ENCODE measurements at places on chromosomes 5 and 9.

DNA sequence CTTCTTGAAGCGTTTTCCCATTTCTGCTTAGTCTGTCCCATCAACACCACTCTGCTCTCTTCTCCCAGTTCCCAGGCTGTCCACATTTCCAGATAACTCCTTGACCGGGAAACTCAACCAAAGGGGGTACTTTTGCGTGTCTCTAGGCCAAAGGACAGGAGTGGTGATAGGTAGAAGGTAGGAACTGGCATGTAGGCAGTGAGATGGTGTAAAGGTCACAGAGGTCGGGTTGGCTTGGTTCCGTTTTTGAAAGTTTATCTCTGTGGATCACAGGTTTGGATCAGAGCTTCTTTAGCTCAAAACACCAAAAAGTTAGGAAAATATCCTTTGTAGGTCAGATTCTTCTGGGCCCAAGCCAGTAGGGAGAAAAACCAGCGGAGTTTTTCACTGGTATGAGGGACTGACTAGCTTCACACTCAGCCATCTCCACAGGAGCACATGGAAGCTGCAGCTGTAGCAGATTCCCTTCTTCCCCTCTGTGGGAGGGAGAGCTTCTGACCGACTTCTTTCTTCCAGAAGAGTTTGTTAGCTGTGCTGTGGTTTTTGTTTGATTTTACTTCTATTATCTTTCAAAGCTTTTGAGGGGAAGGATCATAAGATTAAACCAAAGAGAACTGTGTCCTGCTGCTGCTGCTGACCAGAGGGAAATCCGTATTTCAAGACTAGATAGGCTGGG lies 98.4 kb upstream of the DMRT1 start:
- no peak for DNase-seq

DNA sequence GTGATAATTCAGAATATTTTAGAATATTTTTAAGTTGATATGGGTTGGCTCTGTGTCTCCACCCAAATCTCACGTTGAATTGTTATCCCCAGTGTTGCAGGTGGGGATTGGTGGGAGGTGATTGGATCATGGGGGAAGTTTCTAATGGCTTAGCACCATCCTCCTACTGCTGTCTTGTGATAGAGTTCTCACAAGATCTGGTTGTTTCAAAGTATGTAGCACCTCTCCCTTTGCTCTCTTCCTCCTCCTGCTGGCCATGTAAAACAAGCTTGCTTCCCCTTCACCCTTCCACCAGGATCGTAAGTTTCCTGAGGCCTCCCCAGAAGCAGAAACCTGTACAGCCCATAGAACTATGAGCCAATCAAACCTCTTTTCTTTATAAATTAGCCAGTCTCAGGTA lies 214.6 kb upstream of the C9orf72 start:
- no peak for DNase-seq

DNA sequence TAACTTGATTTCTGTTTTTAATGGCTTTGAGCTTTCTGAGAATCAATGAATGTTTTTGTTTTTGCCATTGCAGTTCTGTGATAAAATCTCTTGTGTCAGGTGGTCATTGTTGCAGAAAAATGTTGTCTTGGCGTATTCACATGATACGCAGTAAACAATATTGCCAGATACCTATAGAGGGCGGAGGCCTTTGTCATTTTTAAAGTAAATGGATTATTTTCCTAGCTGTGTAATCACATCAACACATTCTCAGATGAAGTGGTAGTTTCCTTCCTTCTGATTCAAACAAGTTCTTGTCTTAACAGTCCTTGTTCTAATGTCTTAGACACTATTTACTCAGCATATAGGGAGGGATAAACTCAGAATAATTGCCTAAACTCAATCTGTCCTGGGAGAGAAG lies 109.9 kb upstream of the DAB2 start:
- no peak for DNase-seq

- no peak for DNase-seq
Observed at GRCh38 chr9:1046639-1047572, 3.3 kb upstream of the DMRT2 start.

GRCh38 chr5:157348049-157348400 lies 82.1 kb downstream of the CYFIP2 start:
- DNase-seq, result no peak

DNA sequence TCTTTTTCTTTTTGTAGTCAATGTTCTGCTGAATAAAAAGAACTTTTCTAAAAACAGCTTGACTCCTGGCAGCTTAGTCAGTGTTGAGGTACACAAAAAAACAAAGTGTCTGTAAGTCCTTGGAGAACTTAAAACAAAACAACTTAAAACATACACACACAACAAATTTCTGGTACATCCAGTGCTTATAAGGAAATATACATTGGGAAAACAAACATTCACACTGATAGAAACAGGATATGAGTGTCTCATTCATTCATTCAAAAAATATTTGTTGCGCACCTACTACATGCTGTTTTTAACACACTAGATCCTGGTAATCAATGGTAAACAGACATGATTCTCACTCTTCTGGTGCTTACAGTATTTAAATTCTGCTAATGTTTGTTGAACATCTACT lies 27.4 kb upstream of the MEGF9 start:
- DNase-seq, result no peak

GRCh38 chr5:77774981-77775789 lies 954 bp downstream of the TBCA start:
- DNase-seq, result no peak

GRCh38 chr5:140481758-140482157 lies 65.7 kb upstream of the EIF4EBP3 start:
- peak; percentile 61 for DNase-seq

DNA sequence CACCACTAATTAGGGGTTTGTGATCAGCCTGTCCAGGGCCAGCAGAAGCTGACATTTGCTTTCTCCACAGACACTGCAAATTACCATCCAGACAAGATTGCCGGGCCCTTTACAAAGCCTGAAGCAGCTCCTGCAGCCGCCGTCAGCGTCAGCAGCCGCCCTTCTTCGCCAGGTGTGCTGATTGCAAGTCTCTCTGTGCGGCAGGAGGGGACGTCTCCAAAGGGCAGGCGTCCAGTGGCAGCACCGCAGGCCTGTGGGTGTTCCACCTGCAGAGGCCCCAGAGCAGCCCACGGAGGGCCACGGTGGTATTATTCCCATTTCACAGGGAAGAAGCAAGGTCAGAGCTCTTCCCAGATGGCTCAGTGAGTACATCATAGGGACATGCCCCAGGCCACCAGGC lies 108.0 kb upstream of the PPP1R26 start:
- no peak for DNase-seq

DNA sequence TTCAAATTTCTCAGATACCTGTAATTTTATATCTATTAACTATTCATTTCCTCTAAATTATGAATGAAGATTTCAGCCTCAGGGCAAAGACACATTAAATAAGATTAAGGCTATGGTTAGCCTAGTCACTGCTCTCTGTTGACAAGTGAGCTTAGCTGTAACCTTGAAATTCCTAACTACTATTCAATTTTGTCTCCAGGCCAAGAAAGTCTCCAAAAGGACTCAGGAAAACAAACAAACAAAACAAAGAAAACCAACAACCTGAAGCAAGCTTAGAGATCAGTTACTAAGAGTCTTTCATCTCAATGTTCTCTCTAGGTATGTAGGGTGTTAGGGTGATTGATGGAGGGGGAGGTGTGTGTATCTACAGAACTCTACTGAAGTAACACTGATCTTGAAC lies 9.6 kb upstream of the CTNNAL1 start:
- DNase-seq, result no peak

GRCh38 chr5:102600964-102601363 lies 102.2 kb upstream of the SLCO6A1 start:
- DNase-seq, result peak; percentile 38

DNA sequence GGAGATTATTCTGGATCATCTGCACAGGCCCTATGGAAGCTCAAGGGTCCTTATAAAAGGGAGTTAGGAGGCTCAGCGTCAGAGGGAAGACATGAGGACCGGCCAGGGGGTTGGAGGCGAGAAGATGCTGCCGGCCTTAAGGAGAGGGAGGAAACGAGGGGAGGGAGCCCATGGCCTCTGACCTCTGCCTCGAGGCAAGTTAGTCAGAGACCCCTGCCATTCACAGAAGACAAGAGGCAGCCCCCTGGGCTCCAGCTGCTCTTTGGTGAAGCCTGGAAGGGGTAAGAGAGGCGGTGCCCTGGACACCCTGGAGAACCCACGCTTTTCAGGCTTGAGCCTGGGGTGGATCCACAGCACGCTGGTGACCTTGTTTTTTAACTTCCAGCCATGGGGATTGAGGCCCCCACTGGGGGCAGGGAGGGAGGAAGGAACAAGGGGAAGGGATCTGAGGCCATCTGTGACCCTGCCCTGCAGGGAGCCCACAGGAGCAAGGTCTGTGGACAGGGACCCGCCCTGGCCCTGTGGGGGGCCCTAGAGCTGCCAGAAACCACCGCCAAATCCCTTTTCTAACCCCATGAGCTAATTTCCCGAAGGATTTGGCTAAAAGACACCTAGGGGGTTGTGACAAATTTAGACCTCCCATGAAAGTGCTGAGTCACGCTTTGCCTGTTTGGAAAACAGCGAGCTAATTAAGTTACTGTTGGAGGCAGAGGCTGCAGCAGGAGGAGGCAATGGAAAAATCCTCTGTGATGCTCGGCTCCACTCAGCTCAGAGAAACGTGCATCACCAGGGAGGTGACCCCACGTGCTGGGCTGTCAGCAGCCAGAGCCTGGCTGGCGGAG lies 49.7 kb downstream of the OLFM1 start:
- DNase-seq, result peak; percentile 12

DNA sequence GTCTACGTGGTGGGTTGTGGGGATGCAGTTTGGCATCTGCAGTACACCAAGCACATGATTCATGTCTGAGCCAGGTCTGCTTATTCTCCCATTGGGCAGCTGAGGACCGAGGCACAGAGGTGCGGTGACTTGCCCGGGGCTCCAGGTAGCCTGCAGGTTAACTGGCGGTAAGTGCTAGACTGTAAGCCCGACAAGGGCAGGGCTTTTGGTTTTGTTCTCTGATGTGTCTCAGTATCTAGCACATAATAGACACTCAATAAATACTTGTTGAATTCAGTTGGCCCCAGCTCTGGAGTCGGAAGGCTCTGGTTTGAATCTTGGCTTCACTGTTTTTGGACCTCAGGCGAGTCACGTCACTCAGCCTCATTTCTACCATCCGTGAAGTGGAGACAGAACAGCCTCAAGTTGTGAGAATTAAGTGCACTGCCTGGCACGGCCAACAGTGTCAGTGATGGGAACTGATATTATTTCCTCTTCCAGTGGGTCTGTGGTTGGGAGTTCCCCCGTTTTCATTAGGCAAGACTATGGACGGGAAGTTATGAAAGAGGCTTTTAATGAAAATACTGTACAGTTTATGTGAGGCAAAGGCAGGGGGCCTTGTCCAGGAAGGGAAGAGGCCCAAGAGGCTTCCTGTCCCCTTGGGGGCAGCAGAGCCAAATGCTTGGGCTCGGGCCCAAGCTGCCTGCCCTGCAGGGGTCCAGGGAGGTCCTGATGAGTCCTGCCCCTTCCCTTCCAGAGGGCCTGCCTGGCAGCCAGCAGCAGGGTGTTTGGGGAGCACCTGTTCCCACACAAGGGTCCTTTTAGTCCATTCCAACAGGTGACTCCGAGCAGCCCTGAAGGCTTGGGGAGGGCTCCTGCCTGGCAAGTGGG lies 3.3 kb downstream of the PRELID1 start:
- DNase-seq, result no peak

- DNase-seq, result no peak
Observed at GRCh38 chr5:60487476-60487875, 212.5 kb downstream of the DEPDC1B start.

DNA sequence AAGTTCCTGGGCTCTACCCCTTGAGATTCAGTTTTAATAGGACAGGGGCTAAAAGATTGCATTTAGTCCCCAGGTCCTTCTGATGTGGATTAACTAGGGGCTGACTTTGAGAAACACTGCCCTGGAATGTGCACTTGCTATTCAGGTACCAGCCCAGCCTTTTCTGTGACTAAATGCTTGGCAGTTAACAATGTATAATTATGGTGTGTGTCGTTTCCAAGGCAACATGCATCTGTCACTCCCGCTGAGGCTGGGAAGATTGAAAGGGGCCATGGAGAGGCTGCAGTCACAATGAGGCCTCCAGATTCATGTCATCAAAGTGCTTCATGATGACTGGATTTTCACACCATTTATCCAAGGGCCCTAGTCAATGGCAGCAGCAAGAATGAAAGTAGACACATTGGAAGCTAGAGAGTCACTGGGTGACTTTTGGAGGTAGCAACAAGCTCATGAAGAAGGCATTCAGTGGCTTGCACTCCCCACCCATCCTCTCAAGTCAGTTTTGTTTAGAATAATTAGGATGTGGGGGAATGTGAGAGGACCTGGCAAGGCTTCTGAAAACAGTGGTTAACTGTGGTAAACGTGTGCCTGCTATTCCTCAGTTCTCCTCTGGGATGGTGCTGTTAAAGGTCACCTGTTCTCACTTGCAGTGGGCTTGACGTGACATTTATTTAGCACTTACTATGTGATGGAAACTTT lies 28.3 kb downstream of the RAI14 start:
- peak; percentile 71 for DNase-seq

GRCh38 chr5:5772202-5772601 lies 349.7 kb downstream of the ICE1 start:
- DNase-seq, result no peak

DNA sequence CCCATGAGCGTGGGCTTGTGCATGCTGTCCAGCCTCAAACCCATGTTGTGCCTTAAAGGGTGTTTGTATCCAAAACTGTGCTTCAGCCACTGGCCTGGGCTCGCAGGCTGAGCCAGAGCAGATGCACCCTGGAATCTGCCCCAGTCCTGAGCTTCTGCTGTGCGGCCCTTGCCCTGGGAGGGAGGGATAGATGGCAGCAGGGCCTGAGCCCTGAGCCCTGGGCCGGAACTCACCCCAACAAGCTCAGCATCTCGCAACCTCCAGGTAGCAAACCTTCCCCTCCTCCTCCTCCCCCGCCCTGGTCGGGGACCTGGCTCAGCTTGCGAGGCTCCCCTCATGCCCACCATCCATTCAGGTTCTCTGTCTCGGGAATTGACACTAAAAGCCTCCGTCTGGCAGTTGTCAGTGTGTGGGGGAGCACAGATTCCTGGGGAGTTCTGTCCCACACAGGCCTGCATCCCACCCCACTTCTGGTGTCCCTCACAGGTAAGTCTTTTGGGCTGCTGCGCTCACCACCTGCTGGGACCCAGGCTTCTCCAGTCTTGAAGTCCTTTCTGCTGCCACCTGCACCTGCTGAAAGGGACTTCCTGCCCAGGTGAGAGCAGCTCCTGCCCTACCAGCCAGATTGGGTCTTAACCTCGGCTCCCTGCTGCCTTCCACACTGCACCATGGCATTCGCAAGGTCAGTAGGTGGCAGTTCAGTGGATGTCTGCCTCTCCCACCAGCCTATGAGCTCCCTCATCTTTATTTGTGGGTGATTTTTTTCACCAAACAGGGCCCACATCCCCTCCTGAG lies 55.2 kb upstream of the OLFM1 start:
- no peak for DNase-seq

- DNase-seq, result no peak
Observed at GRCh38 chr5:148842161-148842560, 15.8 kb downstream of the ADRB2 start.

DNA sequence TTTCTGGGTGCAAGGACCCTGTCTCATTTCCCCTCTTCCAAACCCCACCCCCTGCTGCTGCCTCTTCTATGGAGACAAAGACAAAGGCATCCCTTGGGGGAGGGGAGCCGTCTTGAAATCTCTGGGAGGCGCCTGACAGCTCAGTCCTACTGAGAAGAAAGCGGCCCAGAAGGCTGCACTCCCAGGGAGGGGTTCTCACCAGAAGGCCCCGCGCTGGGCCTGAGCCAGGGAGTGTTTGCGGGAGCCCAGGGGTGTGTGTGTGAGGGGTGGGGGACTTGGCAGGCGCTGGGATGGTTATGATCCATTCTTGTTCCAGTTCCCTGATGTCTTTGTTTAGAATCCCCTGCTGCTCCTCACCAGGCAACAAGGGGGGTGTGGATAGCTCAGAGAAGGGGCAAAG lies 45.7 kb upstream of the ALDH1B1 start:
- peak; percentile 11 for DNase-seq

All from fibroblast of skin of right quadriceps (primary cell).